ENCODE measurements at places on chromosomes 12 and 14. TPM values are rescaled to one million over a fixed set of nuclear protein-coding genes. Genes with fewer than 3 reads are reported as not detected.
A peak's percentile ranks its signal among the peaks of the same experiment; 100 is the strongest.

DNA sequence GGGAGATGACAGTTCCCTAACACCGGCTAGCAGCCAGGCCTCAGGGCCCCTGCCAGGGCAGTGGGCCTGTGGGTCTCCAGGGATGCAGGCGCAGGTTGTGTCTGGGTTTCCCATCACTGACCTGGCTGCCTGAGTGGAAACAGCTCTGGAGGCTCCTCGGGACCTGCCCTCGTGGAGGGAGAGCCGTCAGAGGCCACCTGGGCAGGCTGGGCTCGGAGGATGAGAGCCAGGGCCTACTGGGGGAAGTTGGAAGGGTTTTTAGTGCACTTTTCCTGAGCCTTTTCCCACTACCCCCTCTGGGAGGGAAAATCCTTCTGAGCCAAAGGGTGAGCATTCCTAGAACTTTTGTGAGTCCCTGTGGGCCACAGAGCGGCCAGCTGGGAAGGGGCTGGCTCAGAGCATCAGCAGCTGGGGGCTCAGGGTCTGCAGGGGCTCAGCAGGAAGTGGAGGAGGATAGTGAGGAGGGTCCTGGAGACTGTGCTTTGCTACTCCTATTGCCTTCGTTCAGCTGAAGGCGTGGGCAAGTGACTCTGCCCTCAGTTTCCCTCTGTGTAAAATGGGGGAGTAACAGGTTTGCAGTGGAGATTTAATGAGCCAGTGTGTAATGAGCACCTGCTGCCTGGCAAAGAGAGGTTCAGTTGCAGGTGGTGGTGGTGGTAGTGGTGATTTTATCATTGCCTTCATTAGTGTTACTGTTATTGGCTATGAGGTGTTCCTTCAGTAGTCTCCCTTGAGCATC lies 1.8 kb downstream of the SH2B3 start:
- peaks cover 3% of the 10 kb centered on the region for H3K36me3 ChIP-seq
- H3K4me1 ChIP-seq = peaks cover 78% of the 10 kb centered on the region
- H3K27me3 ChIP-seq = peaks cover 15% of the 10 kb centered on the region
- DNase-seq = no peak

Gene MMP19
- not detected for total RNA-seq

Gene CCDC184
- total RNA-seq = 0.65 TPM

- H3K27ac ChIP-seq = no peak overlapping the region
- H3K4me1 ChIP-seq = peaks cover 40% of the 10 kb centered on the region
- peaks cover 33% of the 10 kb centered on the region for H3K36me3 ChIP-seq
- no peak for DNase-seq
- H3K27me3 ChIP-seq = peaks cover 2% of the 10 kb centered on the region
These were observed 15.0 kb upstream of the TMEM119 start for GRCh38 chr12:108612788-108613282.

Gene HAL
- total RNA-seq = 0.23 TPM

GRCh38 chr14:88305528-88306322 lies 17.3 kb downstream of the KCNK10 start:
- H3K4me3 ChIP-seq = no peak overlapping the region
- no peaks in the 10 kb centered on the region for H3K36me3 ChIP-seq
- H3K4me1 ChIP-seq = peaks cover 2% of the 10 kb centered on the region
- DNase-seq = no peak
- no peaks in the 10 kb centered on the region for H3K27me3 ChIP-seq
- H3K27ac ChIP-seq = no peak overlapping the region

Gene CAPZA3
- total RNA-seq = not detected

GRCh38 chr12:100793182-100793581 lies 1.4 kb upstream of the ANO4 start:
- no peak overlapping the region for H3K27ac ChIP-seq
- no peak overlapping the region for H3K4me3 ChIP-seq
- H3K27me3 ChIP-seq = peaks cover 10% of the 10 kb centered on the region
- no peaks in the 10 kb centered on the region for H3K36me3 ChIP-seq
- DNase-seq = no peak

Gene EIF2B1
- total RNA-seq = 55.9 TPM

DNA sequence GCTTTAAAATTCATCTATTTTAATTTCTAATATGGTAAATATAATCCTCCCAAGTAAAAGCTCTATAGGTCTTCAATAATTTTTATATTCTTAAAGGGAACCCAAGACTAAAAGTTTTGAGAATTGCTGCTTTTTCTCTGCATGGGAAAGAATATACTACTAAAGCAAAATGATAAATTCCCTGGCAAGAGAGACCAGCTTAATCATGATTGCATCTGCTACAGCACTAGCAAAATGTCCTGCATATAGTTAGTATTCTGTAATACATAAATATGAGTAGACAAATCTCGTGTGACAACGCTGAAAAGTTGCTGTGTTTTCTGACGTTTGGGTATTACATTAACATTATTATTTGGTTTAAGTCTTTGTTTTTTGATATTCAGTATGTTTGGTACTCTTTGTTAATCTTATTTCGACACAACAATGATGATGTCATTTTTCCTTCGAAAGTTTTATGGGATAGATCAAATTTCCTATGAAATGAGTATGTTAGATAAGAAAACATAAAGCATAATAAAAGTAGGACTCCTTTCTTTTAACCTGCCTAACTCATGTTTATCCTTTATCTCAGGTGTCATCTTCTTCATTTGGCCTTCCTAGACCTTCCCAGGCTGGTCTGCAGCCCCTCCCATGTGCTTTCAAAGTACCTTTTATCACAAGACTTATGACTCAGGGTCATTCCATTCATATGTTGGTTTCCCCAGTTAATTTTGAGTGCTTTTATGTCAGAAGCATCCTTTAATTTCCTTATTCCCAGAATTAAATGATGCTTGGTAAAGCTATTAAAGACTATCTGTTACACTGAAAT lies 321.9 kb downstream of the RAD51B start:
- peaks cover 5% of the 10 kb centered on the region for H3K4me1 ChIP-seq
- no peak for DNase-seq
- no peak overlapping the region for H3K4me3 ChIP-seq
- no peaks in the 10 kb centered on the region for H3K36me3 ChIP-seq
- H3K27me3 ChIP-seq = no peaks in the 10 kb centered on the region

GRCh38 chr12:101777978-101778377 lies 38.7 kb upstream of the SYCP3 start:
- peak overlapping the region; percentile 16 for H3K27ac ChIP-seq
- no peak overlapping the region for H3K4me3 ChIP-seq
- peaks cover 56% of the 10 kb centered on the region for H3K4me1 ChIP-seq

- no peak overlapping the region for H3K27ac ChIP-seq
- H3K4me3 ChIP-seq = no peak overlapping the region
- H3K36me3 ChIP-seq = no peaks in the 10 kb centered on the region
These were observed 9.5 kb upstream of the PGF start for GRCh38 chr14:74964787-74965485.

DNA sequence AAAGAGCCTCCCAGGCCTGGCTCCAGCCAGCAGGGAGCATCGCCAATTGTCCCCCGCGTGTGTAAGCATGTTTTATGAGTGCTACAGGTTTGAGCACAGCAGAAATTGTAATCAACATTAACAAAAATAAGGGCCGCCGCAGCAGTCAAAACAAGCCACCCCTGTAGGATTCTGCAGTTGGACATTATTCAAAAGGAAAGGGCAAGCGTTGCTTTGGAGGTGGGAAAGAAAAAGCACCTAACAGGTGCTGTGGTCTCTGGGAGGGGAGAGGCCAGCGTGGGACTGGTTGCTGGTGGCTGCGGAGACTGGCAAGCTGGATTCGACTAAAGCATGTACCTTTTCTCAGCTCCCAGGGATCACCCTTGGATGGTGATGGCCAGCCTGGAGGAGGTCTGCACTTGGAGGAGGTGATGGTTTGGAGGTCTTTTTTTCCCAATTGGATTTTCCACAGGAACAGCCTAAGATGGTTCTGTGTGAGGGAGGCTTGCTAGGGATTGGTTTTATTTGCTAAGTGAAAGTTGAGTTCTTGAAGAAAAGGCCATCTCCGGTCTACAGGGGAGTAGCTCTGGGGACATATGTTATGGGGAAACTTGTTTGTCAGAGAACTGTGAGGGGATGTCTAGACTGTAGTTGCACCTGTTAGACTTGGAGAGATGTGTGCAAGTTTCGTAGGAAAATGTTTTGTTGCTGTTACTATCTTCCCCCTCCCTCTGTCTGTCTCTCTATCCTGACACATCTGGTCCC lies 2.0 kb downstream of the DYRK2 start:
- peaks cover 47% of the 10 kb centered on the region for H3K36me3 ChIP-seq
- peaks cover 10% of the 10 kb centered on the region for H3K27me3 ChIP-seq
- H3K4me1 ChIP-seq = peaks cover 40% of the 10 kb centered on the region
- peak overlapping the region; percentile 99 for H3K4me3 ChIP-seq

DNA sequence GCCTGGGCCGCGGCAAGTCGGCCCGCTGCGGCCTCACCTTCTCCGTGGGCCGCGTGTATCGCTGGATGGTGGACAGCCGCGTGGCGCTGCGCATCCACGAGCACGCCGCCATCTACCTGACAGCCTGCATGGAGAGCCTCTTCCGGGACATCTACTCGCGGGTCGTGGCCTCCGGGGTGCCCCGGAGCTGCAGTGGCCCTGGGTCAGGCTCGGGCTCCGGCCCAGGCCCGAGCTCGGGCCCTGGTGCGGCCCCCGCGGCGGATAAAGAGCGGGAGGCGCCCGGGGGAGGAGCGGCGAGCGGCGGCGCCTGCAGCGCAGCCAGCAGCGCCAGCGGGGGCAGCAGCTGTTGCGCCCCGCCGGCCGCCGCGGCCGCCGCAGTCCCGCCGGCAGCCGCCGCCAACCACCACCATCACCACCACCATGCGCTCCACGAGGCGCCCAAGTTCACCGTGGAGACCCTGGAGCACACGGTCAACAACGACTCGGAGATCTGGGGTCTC lies 226.2 kb upstream of the CRY1 start:
- peak overlapping the region; percentile 96 for H3K27ac ChIP-seq
- peak overlapping the region; percentile 89 for H3K4me3 ChIP-seq
- DNase-seq = peak; percentile 25
- no peaks in the 10 kb centered on the region for H3K36me3 ChIP-seq
- peaks cover 18% of the 10 kb centered on the region for H3K27me3 ChIP-seq

- H3K36me3 ChIP-seq = no peaks in the 10 kb centered on the region
- no peak overlapping the region for H3K4me3 ChIP-seq
- no peak for DNase-seq
- H3K27ac ChIP-seq = no peak overlapping the region
These were observed 48.7 kb upstream of the CDKN3 start for GRCh38 chr14:54348001-54348611.

DNA sequence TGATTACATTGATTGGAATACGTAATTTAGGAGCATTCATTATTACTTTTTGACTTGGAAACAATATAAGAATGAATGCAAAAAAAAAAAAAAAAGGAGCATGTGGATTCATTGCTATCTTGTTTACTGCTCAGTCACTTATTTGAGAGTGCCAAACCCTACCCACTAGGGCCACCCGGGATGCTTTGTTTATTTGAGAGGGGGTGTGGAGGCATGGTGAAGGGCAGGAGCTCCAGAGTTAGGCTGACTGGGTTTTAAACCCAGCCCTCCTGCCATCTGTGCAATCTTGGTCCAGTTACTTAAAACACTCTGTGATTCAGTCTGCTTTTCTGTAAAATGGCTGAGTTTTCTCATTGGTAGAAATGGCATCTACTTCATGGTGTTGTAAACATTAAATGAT lies 195.2 kb downstream of the RAD51B start:
- no peak overlapping the region for H3K4me3 ChIP-seq
- no peaks in the 10 kb centered on the region for H3K4me1 ChIP-seq
- H3K27ac ChIP-seq = no peak overlapping the region
- no peaks in the 10 kb centered on the region for H3K36me3 ChIP-seq

Gene NELL2
- total RNA-seq = 10.1 TPM

DNA sequence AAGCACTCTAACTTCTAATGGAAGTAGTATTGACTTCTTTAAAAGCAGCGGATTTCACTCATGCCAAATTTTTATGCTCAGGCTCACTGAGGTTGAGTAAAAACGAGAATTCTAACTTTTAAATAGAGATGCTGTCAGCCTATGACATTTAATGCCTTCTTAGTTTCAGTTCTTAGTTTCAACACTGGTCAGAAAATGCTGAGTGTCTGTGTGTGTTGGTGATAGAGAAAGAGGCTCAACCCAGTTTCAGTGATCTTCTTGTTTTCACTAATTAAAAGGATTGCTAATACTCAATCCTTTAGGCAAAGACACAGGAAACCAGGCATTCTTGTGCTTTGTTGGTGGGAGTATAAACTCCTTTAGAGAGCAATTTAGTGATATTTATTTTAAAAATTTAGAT lies 31.0 kb downstream of the PEBP1 start:
- H3K4me1 ChIP-seq = peaks cover 24% of the 10 kb centered on the region
- H3K4me3 ChIP-seq = no peak overlapping the region
- no peaks in the 10 kb centered on the region for H3K27me3 ChIP-seq
- peak overlapping the region; percentile 9 for H3K27ac ChIP-seq
- DNase-seq = no peak

Gene KRT75
- total RNA-seq = not detected

DNA sequence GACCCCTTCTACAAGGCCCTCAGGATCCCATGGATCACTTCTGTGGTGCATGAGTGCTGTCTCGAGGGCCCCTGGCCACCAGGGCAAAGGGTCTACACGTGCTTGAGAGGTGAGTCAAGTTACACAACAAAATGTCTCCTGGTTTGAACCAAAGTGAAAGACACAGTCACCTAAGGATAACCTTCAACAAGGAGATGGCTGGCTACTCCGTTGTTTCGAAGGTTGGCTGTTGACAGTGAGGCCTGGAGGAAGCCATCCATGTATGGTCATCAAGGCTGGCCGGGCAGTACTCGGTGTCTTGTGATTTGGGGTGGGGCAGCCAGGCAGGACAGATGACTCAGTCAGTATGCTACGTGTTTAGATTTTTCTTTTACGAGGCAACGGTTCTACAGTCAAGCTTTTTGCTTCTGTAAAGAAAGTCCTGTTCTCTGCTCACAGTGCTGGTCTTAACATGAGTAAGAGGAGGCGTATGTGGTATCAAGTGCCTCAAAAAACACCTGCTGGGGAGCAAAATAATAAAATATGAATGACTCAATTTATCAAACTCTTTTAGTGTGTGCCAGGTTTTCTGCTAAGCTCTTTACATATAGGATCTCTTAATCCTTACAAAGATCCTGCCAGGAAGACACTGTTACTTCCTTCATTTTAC lies 18.0 kb upstream of the NT5DC3 start:
- no peaks in the 10 kb centered on the region for H3K27me3 ChIP-seq
- H3K36me3 ChIP-seq = no peaks in the 10 kb centered on the region
- no peaks in the 10 kb centered on the region for H3K4me1 ChIP-seq
